ENCODE measurements at places on chromosomes 2 and 18. TPM values are rescaled to one million over a fixed set of nuclear protein-coding genes. Genes with fewer than 3 reads are reported as not detected.

The CLIP4 gene
- 27.5 TPM for total RNA-seq

The CCDC93 gene
- 27.0 TPM for total RNA-seq

The PNKD gene
- total RNA-seq: 18.7 TPM

The DSG4 gene
- not detected for total RNA-seq

The LOXHD1 gene
- 0.25 TPM for total RNA-seq

The DIPK1C gene
- total RNA-seq: 5.2 TPM

The NDUFB3 gene
- total RNA-seq: 32.7 TPM

The EVA1A gene
- total RNA-seq: 0.98 TPM

The C2orf66 gene
- 0.25 TPM for total RNA-seq

The HOXD3 gene
- total RNA-seq: not detected

The DYNAP gene
- not detected for total RNA-seq

The CPS1 gene
- 2.0 TPM for total RNA-seq

The CAPN14 gene
- 0.98 TPM for total RNA-seq

The ITGB6 gene
- total RNA-seq: not detected

The QPCT gene
- 9.6 TPM for total RNA-seq

The NTSR2 gene
- 0.25 TPM for total RNA-seq

The VWA3B gene
- total RNA-seq: 0.98 TPM

The ATP6V1B1 gene
- not detected for total RNA-seq

The TRIM43B gene
- total RNA-seq: not detected

The GPR155 gene
- 15.2 TPM for total RNA-seq

The HOXD11 gene
- not detected for total RNA-seq

The LRP2 gene
- total RNA-seq: 0.49 TPM

The CABYR gene
- 13.0 TPM for total RNA-seq

The TLX2 gene
- total RNA-seq: not detected

The SERPINE2 gene
- 41.1 TPM for total RNA-seq

The TUBA3D gene
- not detected for total RNA-seq

The NAT8 gene
- not detected for total RNA-seq

The SERPINB4 gene
- not detected for total RNA-seq

The UGT1A10 gene
- not detected for total RNA-seq

The MREG gene
- 2.2 TPM for total RNA-seq

The PLCD4 gene
- 0.25 TPM for total RNA-seq

The KCNG2 gene
- 0.25 TPM for total RNA-seq

The BAZ2B gene
- 121 TPM for total RNA-seq

The ARHGEF33 gene
- 2.7 TPM for total RNA-seq

The ALPG gene
- not detected for total RNA-seq

The VWC2L gene
- 3.2 TPM for total RNA-seq

The KIF5C gene
- total RNA-seq: 366 TPM

The CACNB4 gene
- 39.1 TPM for total RNA-seq

The ANKRD29 gene
- total RNA-seq: 2.0 TPM

The STK17B gene
- 7.4 TPM for total RNA-seq

The TEX44 gene
- not detected for total RNA-seq

The PLEKHH2 gene
- total RNA-seq: 2.5 TPM

The CFAP53 gene
- total RNA-seq: 0.74 TPM

The IL18R1 gene
- not detected for total RNA-seq

The TEKT4 gene
- not detected for total RNA-seq

The KCNS3 gene
- 1.7 TPM for total RNA-seq

The ZNF804A gene
- 18.4 TPM for total RNA-seq

The DPYSL5 gene
- total RNA-seq: 151 TPM

The OTX1 gene
- 3.4 TPM for total RNA-seq

The MRO gene
- 0.74 TPM for total RNA-seq
